Endothelial cell of umbilical vein (primary cell): ENCODE measurements at places on chromosomes 3 and 15. TPM values are rescaled to one million over a fixed set of nuclear protein-coding genes. Genes with fewer than 3 reads are reported as not detected.

The KLHL6 gene
- 12.6 and 14.8 TPM in 2 replicates for total RNA-seq

The PAK6 gene
- not detected in 2 replicates for total RNA-seq

The SH2D7 gene
- not detected in 2 replicates for total RNA-seq

The CLDN18 gene
- total RNA-seq = not detected in 2 replicates

The IL17RE gene
- 1.2 and 1.5 TPM in 2 replicates for total RNA-seq

The KNG1 gene
- not detected in 2 replicates for total RNA-seq

The MEIS2 gene
- 22.5 and 27.1 TPM in 2 replicates for total RNA-seq

The CD276 gene
- total RNA-seq = 85.6 and 85.7 TPM in 2 replicates

The CHRNA5 gene
- total RNA-seq = 12.7 and 15.6 TPM in 2 replicates

The CHRM5 gene
- total RNA-seq = not detected in 2 replicates

The C3orf52 gene
- 2.1 and 4.6 TPM in 2 replicates for total RNA-seq
